ENCODE measurements at places on chromosomes 5 and 9. TPM values are rescaled to one million over a fixed set of nuclear protein-coding genes. Genes with fewer than 3 reads are reported as not detected.

PDZD2 gene
- polyA plus RNA-seq = 0.10 TPM

SLC34A3 gene
- not detected for polyA plus RNA-seq

TXNDC8 gene
- polyA plus RNA-seq = not detected

DMRTA1 gene
- polyA plus RNA-seq = not detected

CKMT2 gene
- not detected for polyA plus RNA-seq
